Right forelimb (tissue), 1 donor: ENCODE measurements at places on chromosomes 12 and 14.
A peak's percentile ranks its signal among the peaks of the same experiment; 100 is the strongest.

DNA sequence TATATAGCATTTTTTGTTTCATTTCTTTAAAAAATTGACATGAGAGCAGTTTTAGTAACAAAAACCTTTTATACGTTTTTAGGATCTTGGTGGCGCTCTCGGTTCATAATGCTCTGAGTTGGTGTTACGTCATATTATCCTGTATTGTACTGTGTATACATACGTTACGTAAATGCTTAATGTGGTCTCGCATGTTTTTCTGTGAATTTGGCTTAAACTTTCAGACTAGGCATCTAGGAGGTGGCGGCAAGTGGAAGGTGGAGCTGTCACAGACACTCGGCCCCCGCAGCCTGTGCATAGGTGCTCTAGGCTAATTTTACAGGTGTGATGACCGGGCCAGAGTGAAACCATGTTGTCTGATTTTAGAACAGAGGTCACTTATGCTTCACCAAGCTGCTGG lies 60.0 kb downstream of the PPP2R5C start:
- no peak for DNase-seq

GRCh38 chr14:28001002-28001401 lies 765.6 kb upstream of the FOXG1 start:
- DNase-seq: no peak

DNA sequence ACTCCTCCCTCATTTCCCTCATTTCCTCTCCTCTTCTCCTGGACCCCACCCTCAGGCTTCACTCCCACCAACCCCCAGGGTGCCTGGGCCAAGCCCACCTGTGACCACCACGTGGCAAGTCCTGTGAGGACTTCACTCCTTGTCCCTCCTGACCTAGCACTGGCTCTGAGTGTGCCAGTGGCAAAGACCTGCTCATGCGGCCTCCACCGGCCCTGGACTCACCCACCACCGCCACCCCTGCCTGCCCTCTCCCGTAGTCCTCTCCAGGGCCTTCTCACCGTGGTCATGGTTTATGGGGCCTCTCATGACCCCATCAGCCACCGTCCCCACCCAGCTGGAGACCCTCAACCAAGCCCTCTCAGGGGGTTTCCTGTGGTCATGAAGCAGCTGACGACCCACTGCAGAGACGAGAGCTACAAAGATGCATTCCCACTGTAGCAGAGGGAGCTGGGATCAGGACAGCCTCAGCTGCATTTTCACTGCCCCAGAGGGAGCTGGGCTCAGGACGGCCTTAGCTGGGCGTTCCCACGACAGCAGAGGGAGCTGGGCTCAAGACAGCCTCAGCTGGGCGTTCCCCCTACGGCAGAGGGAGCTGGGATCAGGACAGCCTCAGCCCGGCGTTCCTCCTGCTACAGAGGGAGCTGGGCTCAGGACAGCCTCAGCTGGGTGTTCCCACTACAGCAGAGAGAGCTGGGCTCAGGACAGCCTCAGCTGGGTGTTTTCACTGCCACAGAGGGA lies 3.2 kb upstream of the C14orf180 start:
- DNase-seq: no peak

GRCh38 chr14:105100910-105101309 lies 35.7 kb upstream of the GPR132 start:
- DNase-seq: no peak

GRCh38 chr14:61813096-61813606 lies 50.9 kb downstream of the SNAPC1 start:
- peak; percentile 41 for DNase-seq

DNA sequence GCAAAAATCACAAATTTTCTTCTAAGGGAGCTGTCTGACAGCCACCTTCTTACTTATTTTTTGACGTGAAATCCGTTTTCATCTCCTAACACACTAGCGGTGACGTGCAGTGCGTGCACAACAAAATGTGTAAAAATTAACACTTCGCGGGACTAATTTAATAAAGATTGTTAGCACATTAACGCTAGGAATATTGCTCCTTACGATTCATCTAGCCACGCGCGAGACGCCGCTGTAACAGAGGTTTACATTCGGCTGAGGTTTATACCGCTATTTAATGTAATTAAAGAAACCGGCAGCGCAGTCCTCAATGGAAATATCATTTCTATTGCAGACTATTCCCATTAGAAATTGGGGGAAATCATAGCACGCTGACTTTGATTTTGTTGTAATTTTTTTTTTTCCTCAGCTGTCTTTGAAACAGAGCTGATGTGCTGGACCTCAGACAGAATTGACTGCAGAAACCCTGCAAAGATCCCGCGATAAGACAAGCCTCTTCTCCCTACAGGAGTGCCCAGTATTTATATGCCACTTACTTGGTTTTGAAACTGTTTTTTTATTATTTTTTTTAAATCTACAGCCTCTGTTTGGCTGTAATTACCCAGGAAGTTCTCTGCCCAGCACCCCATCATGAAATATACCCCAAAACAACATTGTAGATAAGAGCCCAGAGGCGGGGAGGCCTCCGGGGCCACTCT lies 31.2 kb downstream of the BCL11B start:
- DNase-seq: no peak

- DNase-seq: no peak
Measured at GRCh38 chr14:23605931-23606585, 27.5 kb upstream of the JPH4 start.

- DNase-seq: no peak
Measured at GRCh38 chr14:75230140-75230792, 48.4 kb upstream of the FOS start.

DNA sequence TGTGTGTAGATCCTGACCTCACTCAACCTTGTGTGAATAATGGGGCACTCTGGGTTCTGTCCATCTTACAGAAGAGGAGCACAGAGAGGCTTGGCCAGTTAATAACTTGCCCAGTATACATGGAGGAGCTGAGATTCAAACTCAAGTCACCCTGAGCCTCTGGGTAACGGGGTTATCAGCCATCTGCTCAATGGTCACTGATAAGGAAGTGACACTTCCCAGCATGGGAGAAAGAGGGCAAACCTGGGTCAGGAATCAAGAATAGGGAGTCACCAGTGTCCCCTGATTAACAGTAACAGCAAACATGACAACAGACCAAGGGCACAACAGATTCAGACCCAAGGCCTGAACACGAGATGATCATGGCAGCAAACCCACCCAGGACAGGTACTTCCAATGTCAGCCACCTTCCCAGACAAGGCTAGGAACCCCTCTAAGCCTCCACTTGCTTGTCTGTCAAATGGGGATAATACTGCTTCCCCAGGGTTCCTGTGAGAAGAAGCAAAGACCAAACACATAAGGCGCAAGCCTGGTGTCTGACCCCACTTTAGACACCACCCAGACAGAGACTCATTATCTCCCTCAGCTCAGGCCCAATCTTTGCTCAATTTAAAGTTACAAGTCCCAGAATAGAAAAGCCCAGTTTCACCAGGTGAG lies 3.6 kb downstream of the CCDC85C start:
- DNase-seq: no peak

- no peak for DNase-seq
Measured at GRCh38 chr14:69339426-69339825, 58.7 kb downstream of the ERH start.

GRCh38 chr14:104513641-104514046 lies 65.9 kb upstream of the C14orf180 start:
- no peak for DNase-seq
